GM06990 (cell line): ENCODE measurements at places on chromosomes 13 and 19.

DNA sequence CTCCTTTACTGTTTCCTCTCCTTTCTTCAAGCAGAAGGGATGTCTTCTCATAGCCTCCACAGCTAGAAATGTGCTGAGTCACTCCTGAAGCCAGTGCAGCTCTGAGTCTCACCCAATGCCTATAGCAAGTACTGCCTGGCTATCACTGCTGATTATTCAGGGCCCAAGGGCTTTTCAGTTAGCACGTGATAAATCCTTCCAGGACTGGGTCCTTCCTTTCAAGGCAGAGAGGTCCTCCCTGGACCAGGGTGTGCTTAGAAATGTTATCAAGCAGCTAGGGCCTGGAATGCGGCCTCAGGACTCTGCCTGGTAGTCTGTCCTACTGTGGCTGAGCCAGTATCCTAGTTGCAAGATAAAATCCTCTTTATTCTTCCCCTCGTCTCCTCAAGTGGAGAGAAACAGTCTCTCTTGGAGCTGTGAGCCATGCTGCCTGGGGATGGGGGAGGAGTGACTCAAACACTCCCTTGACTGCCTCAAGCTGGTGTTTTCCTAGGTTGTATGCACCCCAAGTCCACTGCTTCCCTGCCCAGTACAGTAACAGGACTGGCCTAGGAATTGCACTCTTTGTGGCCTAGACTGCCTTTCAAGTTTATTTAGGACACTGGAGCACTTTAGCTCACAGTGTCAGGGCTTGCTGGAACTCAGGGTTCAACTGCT lies 198.7 kb upstream of the SERP2 start:
- DNase-seq: no peak

GRCh38 chr19:952680-953444 lies 27.0 kb downstream of the ARID3A start:
- DNase-seq: no peak

DNA sequence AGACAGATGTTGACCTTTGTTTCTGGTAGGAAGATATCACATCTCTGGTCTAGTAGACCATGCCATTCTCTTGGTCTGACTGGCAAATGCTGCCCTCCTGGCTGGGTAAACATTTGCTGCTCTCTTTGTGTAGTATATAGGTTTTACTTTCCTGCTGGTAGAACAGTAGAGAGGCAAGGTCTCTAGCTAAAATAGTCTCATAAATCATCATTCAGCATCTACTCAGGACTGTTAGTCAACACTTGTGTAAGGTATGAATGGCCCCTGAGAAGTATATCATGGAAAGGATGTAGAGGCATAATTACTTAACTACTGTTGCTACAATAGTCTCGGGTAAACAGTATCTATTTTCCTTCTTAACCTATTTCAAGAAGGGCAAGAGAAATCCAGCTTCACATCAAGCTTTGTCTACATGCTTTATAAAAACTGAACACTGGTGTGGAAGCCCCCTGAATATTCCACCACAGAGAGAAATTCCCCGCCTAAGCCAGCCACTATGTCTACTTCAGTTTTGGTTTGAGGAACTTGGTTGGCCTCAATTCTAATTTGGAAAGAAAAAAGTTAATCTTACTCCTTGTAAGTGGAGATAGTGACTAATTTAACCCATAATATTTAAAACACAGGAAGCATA lies 18.4 kb upstream of the MYCBP2 start:
- peak; percentile 57 for DNase-seq

DNA sequence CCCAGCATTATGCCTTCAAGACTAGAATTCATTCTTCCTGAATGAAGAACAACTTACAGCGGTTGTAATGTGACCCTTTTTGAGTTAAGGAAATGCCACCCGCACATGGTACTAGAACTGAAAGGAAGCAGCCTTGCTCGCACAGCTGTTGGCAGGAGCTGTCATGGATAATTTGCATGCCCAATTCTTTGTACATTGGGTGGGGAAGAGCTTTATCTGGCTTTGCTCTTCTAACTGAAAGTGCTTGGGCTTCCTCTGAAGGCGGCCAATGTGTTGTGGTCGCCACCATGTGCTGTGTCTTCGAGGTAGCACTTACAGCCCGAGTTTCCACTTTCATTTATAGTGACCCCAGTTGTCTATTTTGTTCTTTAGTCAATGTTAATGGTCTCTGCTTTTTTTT lies 3.4 kb downstream of the CCNE1 start:
- peak; percentile 31 for DNase-seq

DNA sequence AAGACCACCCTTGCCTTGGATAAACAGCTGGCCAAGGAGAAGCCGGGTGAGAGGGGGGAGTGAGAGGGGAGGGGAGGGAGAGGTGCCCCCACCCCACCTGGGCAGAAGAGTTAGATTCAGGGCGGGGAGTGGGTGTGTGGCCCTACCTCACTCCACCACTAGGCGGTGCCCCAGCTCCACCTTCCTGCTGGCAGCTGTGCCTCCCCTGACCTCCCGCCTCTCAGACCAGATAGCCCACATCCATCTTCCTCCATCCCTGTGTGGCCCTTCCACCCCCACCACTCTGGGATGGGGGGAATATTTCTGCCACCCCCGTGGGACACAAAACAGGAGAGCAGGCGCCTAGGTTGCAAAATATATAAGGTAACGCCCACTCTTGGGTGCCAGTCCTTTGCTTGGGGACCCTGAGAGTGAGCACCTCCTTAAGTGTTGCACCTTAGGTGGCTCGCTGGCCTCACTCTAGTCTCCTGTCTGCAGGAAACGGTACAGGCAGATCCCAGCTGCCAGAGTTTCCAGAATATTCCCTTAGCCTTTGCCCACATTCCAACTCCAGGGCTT lies 13.8 kb upstream of the EHD2 start:
- peak; percentile 45 for DNase-seq
